ENCODE measurements at places on chromosomes 1 and 21.
A peak's percentile ranks its signal among the peaks of the same experiment; 100 is the strongest.

DNA sequence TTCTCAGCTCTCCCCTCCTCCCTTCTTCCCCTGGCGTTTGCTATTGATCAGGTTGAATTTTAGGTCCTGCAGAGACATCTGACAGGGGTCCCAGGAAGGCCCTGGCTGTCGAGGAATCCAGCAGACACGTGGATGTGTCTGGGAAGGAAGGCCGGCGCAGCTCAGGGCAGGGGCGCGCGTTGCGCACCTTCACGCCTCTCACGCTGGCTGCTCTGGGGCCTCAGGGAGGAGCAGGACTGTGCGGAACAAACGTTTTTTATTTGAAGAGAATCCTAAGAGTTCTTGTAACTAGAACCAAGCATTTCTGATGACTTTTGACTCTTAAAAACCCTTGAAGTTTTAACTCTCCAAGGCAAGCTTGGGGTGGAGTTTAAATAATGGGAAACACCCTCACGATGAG, 54.2 kb downstream of the SLC37A1 start:
- no peak for DNase-seq

- DNase-seq: no peak
Observed at GRCh38 chr1:32020339-32020738, 6.7 kb downstream of the KHDRBS1 start.

GRCh38 chr21:34143685-34144182, 70.4 kb downstream of the MRPS6 start:
- peak; percentile 37 for DNase-seq

GRCh38 chr21:33035147-33035546, 9.4 kb downstream of the OLIG2 start:
- DNase-seq: no peak

- DNase-seq: no peak
Observed at GRCh38 chr21:29448766-29449165, 150.0 kb downstream of the BACH1 start.

DNA sequence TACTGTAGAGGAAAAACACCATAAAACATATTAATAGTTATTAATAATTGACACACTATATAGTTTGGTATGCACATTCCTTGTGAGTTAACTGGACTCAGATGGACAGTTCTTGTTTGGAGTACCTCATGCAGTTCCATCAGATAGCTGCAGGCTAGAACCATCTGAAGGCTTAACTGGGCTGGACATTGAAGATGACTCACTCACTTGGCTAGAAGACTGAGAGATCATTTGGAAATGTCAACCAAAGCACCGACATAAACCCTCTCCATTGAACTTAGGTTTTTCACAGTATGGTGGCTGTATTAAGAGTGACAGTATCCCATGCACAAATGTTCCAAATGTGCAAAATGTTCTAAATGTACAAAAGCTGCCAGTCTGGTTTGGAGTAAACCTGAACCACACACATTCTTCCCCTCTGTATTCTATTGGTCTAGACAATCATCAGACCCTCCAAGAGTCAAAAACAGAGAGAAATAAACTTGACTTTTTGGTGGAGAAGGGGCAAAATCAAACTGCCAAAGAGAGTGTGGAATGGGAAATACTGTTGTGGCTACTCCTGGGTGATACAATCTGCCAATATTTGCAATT, 708.4 kb downstream of the KCNT2 start:
- DNase-seq: no peak

- no peak for DNase-seq
Observed at GRCh38 chr1:113786069-113786468, 26.2 kb downstream of the RSBN1 start.

DNA sequence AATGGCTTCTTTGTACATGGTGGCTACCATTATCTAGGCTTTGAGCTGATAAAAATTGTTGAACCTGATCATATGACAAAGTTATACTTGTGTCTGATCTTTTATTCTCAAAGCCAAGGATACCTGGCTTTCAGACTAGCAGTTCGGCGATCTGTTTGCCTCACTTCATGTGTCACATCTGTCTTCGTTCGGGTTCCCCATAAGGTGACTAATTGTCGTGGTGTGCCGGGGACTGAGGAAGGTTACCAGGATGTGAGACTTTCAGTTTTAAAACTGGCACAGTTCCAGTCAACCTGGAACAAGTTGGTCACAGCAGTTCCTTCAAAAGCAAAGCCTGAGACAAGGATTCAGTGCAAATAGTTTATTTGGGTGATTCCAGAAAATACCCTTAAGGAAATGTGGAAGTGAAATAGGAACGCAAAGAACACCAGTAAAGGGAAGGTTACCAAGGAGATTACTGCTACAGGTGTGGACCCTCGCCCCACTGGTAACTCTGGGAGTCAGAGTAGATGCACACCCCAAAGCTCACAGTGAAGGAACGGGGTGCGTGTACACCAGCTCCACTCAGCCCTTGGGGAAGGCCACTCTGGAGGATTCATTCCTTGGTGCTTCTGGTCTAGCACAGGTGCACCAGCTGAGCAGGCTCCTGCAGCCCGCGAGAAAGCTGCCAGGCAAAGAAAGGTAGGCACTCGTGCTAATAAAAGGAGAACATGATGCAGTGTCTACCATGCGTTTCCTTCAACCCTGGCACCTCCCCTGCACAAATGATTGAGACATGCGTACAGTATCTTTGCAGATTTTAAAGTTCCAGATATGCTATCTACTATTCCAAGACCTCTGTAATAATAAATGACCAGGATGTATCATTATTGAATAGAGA, 69.0 kb downstream of the VWA5B1 start:
- no peak for DNase-seq

GRCh38 chr1:85612704-85613361, 32.3 kb downstream of the CCN1 start:
- no peak for DNase-seq

- no peak for DNase-seq
Observed at GRCh38 chr1:54397090-54397591, 9.1 kb downstream of the SSBP3 start.

GRCh38 chr1:175889848-175890247, 146.5 kb upstream of the TNR start:
- no peak for DNase-seq

DNA sequence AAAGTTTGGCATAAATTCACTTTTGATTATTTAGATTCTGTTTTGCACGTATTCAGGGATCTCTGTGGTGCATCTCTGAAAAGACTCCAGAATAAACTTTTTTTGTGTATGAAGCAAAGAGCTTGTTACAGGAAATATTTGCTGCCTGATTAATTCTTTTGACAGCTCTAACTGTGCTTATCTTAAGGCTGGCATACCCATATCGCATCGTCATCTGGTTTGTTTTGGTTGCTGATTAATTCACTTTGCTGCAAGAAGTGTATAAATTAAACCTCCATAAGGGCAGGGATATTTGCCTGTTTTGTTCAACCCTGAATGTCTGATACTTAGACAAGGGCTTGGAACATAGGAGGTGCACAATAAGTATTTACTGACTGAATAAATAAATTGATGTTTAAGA, 17.5 kb upstream of the DUSP10 start:
- DNase-seq: no peak

DNA sequence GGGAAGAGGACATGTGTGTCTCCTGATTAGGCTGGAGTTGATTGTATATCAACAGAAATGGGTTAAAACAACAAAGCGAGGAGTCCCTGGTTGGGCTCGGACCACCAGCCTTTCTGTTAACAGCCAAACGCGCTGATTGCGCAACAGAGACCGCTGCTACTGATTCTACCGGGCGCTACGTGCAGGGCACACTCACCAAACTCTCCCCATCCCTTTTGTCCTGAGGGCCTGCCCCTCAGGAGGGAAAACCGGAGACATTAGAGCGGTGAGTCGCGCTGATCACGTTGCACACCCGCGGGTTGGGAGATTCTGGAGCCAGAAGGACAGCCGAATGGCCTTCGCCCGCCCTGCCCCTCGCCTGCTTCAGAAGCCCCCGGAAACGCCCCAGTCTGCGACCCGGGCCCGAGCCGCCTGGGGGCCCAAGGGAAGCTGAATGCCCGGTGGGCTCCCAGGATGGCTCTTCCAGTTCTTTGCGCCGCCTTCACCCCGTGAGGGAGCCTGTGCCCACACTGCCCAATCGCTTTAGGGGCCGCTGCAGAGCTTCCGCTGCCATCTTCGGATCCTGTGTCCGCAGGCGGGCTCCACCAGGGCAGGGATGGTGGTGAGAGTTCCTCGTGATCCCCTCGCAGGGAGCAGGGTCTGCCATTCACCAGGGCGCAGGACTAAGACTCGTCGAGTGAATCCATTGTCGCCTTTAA, 165.4 kb upstream of the NBPF11 start:
- DNase-seq: no peak

- DNase-seq: no peak
Observed at GRCh38 chr1:8597455-8597854, 220.0 kb downstream of the RERE start.

GRCh38 chr1:115331558-115332331, 6.3 kb downstream of the NGF start:
- no peak for DNase-seq

DNA sequence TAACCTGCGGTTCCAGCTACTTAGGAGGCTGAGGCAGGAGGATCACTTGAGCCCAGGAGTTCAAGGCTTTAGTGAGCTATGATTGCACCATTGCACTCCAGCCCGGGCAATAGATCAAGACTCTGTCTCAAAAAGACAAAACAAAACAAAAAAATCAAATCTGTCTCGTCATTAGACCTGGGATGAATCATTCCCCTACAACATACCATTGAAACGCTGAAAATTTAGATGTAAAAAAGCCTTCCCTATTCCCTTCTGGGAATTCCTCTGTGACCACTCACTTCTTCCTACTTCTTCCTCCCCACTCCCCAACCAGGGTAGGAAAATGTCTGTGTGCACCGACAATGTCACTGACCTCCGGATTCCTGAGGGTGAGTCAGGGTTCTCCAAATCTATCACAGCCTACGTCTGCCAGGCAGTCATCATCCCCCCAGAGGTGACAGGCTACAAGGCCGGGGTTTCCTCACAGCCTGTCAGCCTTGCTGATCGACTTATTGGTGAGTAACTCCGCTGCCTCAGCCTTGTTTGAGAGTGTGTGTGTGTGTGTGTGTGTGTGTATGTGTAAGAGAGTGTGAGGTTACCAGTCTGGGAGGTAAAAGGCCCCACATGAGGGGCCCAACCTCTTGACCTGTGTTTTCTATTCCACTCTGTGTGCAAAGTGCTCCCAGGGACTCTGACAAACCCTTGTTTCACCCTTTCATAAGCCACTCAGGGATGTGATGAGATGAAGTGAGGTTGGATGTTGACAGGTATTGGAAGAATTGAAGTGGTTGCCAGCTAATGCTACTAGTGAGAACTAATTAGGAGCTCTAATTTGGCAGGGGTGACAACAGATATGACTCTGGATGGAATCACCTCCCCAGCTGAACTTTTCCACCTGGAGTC, 16.3 kb upstream of the SARS1 start:
- DNase-seq: no peak

DNA sequence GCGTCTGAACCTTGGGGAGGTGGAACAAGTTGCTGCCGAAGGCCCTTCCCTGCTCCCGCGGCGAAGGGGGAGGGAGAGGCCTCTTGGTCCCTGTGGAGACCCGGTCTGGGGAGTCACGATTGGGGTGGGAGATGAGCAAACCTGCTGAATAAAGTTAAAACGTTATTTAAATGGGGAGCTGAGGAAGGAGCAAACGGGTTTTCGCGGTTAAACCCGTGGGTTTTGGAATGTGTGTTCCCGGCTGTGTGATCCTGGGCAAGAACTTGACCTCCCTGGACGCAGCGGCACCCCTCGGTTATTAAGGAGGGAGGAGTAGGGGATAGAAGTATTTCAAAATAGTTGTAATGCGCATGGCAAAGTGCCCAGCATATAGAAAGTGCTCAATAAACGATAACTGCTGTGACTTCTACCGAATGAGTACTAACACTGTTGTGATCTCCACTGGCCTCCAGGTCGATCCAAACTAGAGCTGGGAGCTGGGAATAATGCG, 3.4 kb downstream of the FAM110D start:
- DNase-seq: no peak

- DNase-seq: no peak
Observed at GRCh38 chr1:41442697-41443251, 41.7 kb downstream of the EDN2 start.

DNA sequence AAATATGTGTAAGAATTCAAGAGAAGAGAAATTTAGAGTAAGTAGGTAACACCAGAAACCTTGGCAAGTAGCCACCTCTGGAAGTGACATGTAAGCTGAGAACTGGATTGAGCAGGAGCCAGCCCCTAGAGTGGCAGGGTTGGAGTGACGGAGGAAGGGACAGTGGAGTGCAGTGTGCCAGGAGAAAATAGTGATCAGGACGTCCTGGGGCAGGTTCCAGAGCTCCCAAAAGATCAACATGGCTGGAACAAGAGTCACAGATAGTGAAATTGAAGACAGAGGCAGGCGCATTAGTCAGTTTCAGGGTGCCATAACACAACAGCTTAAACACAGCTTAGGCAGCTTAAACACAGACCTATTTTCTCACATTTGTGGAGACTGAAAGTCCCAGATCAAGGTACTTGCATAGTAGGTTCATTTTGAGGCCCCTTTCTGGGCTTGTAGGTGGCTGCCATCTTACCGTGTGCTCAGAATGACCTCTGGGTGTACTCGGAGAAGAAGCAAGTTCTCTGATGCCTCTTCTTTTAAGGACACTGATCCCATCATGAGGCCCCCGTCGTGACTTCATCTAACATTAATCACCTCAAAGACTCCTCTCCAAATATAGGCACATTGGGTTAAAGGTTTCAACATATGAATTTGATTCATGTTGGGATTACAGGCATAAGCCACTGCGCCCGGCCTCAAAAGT, 37.2 kb downstream of the GNPAT start:
- no peak for DNase-seq

DNA sequence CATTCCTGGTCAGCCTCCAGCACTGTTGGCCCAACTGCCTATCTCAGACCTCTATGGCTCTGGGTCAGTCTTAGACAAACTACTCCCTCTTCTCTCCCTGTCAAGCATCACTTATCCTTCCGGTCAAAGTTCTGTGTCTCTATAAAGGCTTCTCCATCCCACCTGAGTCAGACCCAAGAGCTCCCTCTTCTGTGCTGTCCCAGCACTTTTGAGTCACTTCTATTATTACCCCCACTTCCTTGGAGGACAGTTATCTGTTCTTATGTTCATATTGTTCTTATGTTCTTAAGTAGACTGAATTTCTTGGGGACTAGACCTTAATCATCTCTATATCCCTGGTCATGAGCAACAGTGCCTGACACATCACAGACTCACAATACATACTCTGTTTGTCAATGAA, 29.2 kb upstream of the IL10 start:
- DNase-seq: no peak

DNA sequence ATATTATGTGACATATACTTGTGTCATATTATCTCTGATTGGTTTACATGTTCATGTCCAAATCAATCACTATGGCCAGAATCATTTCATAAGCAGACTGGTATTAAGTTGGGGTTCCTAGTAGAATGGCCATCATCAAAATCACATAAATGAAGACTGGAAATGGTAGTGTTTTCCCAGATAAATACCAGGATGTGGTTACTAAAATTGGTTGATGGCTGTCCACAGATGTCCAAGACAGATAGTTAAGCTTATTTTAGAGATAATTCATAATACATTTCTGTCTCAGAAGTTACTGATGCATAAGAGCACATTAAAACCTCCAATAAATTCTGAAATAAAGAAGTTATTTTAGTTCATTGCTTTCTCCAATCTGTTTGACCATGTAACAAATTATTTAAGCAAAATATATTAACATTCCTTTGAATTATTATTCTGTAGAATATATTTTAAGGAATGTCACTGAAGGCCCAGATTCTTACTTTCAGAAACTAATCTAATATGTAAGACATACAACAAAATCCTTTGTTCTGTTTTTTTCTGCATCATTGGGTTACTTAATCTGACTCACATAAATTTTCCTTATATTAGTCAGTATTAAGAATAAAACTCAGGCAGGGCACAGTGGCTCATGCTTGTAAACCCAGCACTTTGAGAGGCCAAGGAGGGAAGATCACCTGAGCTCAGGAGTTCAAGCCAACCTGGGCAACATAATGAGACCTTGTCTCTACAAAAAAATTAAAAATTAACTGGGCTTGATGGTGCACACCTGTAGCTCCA, 483.9 kb downstream of the PTPRC start:
- DNase-seq: no peak

Data from left renal pelvis (tissue), 4 donors.